Ovary (tissue), 10 donors: ENCODE measurements at places on chromosomes 4 and X.

GRCh38 chr4:152848508-152848907 lies 68.8 kb downstream of the ARFIP1 start:
- no peak for DNase-seq

- no peak for DNase-seq
Observed at GRCh38 chrX:50152456-50152855, 48.4 kb downstream of the AKAP4 start.

DNA sequence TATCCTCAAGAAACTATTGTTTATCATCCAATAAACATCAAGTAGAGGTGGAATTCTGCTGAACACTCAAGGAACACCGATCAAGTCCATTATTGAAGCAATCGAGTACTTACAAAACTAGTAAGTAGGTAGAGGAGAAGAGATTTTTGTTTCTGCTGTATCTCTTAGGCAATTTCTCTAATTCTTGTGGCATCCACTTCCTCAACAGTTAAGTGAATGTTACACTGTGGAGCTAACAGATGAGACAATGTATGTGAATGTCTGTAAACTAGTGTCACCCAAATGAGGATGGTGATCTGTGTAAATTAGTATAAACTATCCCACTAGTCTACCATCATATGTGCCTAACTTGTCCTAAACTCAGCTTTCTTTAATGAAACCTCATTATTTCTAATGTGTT lies 261.6 kb downstream of the ARHGAP24 start:
- no peak for DNase-seq

DNA sequence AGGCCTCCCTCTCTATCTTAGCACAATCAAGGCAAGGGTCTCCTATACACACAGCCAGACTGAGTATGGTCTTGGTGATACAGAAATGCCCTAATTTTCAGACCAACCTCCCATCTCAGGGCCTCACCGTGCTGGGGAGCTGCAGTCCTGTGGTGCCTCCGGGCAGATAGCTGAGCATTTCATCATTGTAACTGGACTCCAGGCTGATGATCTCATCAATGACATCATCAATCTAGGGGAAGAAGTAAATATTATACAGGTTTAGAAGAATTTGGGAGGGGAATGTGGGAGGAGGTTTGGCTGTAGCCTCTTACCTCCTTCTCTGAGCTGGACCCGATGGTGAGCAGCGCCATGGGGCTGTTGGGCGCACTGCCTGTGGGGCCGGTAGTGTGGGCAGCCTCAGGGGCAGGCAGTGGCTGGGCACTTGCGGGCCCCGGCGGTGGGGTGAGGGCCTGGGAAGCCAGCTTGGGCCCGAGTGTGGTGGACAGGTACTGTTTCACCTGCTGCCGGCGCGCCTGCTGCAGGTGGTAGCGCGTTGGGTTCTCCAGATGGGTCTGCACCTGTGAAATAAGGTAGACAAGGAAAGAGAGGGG lies 5.2 kb downstream of the TFE3 start:
- DNase-seq = no peak

DNA sequence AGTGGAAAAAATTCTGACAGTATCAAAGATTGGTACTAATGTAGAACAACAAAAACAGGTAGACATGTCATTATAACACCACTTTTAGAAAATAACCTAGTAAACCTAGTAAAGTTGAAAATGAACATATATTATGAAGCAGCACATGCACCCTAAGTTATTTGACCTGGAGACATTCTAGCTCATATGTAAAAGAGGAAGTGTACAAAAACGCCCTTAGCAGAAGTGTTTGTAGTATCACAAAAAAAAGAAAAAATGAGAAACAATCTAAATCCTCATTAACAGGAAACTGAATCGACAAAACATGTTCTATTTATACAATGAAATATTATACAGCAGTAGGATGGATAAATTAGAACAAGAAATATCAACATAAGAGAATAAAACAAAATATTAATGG lies 318.9 kb upstream of the PPP1R2C start:
- no peak for DNase-seq

- no peak for DNase-seq
Observed at GRCh38 chr4:140255927-140256326, 101.9 kb upstream of the MAML3 start.

GRCh38 chr4:185334326-185334725 lies 61.4 kb downstream of the LRP2BP start:
- no peak for DNase-seq

DNA sequence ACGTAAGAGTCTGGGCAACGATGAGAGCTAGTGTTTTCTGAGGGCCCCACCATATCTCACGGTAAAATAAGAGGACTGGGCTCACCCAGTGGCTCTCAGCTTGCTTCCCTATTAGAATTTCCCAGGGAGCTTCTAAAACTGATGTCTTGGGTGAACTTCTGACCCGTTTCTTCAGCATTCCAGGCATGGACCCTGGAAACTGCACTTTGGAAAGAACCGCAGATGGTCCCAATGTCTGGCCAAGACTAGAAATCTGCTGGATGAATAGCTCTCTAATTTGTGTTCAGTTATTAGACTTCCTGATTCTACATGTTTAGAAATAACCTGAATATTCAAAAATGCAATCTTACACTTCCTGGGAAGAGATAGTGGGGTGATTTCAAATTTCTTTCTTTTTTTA lies 127.8 kb downstream of the ANOS1 start:
- no peak for DNase-seq

DNA sequence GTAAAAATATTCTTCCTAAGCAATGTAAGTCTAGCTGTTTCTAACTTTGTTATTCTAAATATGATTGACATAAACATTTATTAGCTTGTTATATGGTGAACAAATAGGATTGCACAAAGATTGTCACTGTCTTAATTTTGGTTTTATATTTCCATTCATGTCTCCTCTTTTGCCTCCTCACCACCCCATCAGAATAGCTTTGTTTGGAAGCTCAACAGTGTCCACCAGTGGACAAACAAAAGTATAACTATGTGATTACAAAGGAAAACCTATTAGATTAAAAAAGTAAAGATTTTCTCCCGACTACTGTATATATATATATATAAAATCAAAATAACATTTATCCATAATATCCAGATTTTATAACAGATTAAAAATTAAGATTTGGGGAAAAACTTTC lies 468.2 kb downstream of the ZIC3 start:
- DNase-seq = no peak

- DNase-seq = no peak
Observed at GRCh38 chr4:56671373-56671772, 9.7 kb downstream of the HOPX start.

DNA sequence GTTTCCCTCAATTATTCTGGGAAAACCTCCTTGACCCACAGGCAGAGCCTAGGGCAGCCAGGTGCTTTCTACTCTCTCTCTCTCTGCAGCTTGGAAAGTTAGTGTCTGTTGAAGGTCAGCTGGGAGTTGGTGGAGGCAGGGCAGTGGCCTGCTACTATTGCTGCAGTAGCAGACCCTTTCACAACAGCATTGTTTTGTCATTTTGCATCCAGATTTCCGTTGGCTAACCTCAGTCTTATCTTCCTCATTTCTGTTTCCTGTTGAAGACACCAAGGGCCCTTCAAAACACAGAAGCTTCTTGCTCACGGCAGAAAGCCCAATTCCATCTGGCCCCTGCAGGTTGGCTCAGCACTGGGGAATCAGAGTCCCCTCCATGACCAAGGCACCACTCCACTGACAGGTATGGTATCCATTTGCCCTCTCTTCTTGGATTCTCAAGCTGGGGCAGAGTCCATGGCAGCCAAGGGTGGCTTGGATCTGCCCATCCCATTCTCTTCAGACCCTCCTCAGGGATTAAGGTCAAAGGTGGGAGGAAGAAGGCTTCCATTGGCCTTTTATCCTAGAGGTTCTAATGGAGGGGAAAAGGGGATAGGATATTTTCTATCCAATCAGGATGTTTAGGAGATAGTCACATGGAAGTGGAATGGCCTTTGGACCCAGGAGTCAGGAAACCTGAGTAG lies 24.6 kb downstream of the VSIG4 start:
- no peak for DNase-seq

- no peak for DNase-seq
Observed at GRCh38 chr4:168059251-168059650, 33.1 kb upstream of the ANXA10 start.

- DNase-seq = no peak
Observed at GRCh38 chr4:158253350-158253980, 43.2 kb downstream of the TMEM144 start.

DNA sequence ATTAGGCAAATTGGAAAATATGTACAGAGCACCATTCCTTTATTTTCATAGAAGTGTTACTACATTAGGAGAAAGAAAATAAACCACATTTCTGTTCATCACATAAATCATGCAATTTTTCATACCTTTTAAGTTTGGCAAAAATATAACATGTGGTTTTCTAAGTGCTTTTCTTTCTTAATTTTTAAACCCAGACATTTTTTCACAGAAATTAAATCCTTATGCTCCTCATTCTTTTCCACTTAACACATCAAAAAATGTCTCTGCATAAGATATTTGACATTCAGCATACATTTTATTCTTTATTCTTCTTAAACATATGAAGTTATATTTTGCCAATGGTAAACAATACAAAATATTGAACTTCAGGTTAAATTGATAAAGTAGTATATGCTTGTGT lies 826.6 kb upstream of the SLIT2 start:
- no peak for DNase-seq

GRCh38 chr4:2301806-2302205 lies 39.9 kb upstream of the MXD4 start:
- DNase-seq = no peak

GRCh38 chr4:87540146-87541058 lies 11.2 kb upstream of the SPARCL1 start:
- DNase-seq = no peak

DNA sequence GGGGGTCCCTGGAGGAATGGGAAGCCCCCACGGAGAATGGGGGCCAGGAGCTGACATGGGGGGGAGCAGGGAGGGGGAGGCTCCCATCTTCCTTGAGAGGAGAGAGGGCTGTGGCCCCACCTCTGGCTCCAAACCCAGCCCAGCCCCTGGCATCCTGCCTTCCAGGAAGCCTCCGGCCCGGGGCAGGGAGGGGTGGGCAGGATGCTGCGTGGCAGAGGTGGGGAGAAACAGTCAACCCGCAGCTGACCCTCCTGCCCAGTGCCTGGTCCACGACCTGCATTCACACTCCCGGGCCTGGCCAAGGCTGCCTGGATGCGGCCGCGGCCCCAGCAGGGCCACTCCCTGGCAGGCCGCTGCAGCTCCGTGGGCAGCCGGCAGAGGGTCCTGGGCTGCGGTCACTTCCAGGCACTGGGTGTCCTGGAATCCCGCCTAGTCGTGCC lies 39.0 kb downstream of the CPLX1 start:
- no peak for DNase-seq

DNA sequence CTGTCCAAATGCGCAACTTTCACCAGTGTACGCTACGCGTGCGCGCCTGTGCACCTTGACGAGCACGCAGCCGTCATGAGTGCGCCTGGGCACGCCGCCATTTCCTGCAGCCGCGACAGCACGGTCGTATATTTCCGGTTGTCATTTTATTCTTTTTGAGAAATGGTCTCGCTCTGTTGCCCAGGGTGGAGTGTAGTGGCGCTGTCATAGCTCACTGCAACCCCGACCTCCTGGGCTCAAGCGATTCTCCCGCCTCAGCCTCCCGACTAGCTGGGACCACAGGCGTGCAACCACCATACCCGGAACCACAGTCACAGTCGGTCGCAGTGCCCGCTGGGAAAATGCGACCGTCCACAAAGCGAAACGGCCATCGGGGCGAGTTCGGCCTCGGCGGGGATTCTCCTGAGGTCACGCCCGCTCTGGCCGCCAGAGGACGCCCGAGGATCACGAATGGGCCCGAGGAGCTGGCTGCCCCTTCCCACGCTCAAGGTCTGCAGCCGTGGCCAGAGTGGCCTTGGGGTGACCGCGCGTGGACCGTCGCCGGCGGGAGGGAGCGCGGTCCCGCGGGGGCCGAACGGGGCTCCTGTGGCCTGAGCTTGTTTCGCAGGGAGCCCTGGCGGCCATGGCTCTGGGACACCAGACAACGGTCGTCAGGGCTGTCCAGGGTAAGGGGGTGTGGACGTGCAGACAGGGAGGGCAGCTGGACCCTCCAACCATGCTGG lies 23.7 kb upstream of the PNMA3 start:
- peak; percentile 54 for DNase-seq

DNA sequence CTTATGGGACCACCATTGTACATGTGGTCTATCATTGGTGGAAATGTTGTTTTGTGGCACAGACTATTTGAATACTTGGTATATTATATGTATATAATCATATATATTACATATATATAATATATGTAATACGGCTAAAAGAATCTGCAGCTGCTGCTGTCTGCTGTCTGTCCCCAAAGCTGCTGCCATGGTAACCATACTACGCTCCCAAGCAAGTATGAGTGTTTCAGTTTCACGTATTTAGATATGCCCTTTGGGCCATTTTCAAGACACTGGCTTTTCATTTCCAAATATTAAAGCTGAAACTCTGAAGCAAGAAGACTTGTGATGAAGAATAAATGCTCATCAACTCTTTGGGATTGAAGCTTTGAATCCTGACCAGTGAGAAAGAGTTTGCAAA lies 42.0 kb upstream of the ARSJ start:
- DNase-seq = no peak

GRCh38 chr4:13627606-13628311 lies at the start of gene BOD1L1:
BOD1L1 (minus strand) TSS chr4:13627725; CDS start chr4:13627587, 138 bp downstream.
- DNase-seq = peak; percentile 90

DNA sequence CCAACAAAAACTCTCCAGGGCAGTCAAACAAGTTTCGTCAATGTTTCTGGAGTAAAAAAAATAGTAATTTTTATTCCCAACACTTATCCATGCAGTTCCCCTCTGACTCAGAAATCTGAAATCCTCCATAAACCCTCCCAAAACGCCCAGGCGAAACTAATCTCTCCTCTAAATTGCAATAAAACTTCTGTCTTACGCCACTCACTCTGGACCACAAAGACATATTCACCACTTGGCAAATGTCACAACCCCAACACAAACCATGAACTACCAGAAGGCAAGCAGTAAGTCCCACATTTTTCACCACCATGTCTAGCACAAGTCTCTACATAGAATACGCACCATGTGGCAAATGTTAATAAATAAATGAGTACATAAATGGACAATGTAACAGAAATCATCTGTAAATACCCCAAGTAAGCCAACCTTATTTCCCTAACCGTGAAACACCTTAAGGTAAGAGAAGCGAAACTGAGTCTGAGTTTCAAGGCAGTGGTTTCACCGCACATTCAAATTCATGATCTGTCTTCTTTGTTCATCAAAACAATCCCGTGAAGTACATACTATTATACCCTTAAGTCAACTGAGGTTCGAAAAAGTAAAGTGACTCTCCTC lies 1.6 kb downstream of the PAPSS1 start:
- no peak for DNase-seq

DNA sequence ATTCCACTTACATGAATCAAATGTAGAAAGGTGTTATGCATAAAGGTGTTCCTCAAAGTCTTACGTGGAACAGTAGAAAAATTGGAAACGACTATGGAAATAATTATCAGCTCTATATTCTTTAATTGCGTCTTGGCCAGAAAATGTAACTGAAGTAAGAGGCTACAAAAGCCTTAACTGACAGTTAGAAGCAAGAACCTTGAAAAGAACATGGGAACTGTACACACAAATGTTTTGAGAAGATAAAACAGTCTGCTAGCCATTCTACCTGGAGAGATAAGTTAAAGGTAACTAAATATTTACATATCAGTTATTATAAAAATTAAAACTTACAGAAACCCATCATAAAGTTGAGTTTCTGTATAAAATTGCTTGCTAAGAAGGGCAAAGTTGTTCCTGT lies 172.0 kb upstream of the FTHL17 start:
- no peak for DNase-seq

GRCh38 chr4:181018913-181019312 lies 1224.3 kb upstream of the TENM3 start:
- DNase-seq = no peak
